ENCODE measurements at places on chromosomes 7 and 10. TPM values are rescaled to one million over a fixed set of nuclear protein-coding genes. Genes with fewer than 3 reads are reported as not detected.

Gene TRPV5
- 1.5 TPM for polyA plus RNA-seq

Gene SAMD8
- polyA plus RNA-seq = 14.5 TPM

- no peak for DNase-seq
Observed at GRCh38 chr10:46231087-46231486, 55.7 kb upstream of the ANTXRL start.

Gene SPDYE2
- 4.5 TPM for polyA plus RNA-seq

- DNase-seq = no peak
Observed at GRCh38 chr10:125034675-125035074, 92.8 kb downstream of the ZRANB1 start.

DNA sequence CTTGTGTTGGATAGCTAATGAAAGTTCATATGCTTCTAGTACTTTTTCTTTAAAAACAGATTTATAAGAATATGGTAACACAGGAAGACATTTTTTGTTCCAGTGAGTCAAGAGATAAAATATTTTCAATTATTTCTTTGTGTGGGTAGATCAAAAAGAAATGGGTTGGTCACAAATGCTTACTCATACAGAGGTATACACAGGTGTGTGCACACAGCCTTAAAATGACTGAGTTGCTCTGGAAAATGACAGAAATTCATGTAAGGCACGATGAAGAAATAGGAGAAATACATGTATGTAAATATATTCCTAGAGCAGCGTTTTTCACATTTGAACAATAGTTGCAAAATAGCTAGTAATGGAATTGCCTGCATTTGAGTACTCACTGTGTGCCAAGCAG is 66.0 kb downstream of the ST7 start:
- no peak for DNase-seq

Gene SKIDA1
- polyA plus RNA-seq = 13.0 TPM

DNA sequence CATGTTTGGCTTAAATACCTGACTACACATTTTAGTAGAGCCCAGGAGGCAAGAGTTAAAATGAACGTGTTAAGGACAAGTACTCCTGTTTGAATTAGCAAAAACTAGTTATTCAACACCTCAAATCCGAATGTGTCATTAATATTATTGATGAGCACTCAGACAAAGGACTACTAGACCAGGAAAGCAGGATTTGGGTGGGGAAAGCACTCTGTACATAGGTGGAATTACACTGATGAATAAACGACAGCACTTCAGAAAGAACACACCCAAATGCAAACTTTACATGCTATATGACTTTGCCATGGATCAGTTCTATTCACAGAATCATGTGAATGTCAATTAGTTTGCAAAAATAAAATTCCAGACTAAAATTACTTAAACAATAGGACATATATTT is 95.1 kb upstream of the CAV2 start:
- DNase-seq = no peak

DNA sequence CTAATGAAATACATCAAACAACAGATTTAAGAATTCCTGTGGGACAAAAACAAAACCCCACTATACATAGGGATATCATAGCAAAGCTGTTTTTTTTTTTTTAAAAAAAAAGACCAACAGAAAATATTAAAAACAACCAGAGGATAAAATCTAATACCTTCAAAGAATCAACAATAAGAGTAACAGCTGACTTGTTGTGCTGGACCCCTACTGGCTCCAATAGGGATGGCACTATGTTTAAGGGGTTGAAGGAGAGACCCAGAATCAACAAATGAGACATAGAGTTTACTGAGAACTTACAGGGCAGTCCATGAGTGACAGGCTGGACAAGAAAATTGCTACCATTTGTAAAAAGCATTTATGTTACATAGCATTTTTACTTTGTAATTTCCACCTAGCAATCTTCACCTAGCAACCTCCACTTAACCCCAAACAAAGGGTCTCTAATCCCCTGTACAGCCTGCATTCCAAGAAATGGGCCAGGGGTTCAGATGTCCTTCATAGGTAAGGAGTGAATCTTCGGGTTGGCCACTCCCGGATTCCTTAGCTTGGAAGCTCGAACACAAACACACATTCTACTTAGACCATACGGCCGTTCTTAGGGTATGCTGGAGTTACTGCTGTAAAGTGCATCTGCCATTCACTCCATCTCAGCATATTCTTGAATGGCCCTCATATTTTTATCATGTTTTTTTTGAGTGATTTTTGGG is 25.8 kb downstream of the ASZ1 start:
- no peak for DNase-seq

GRCh38 chr10:5564537-5565204 is 39.9 kb downstream of the CALML3 start:
- no peak for DNase-seq

DNA sequence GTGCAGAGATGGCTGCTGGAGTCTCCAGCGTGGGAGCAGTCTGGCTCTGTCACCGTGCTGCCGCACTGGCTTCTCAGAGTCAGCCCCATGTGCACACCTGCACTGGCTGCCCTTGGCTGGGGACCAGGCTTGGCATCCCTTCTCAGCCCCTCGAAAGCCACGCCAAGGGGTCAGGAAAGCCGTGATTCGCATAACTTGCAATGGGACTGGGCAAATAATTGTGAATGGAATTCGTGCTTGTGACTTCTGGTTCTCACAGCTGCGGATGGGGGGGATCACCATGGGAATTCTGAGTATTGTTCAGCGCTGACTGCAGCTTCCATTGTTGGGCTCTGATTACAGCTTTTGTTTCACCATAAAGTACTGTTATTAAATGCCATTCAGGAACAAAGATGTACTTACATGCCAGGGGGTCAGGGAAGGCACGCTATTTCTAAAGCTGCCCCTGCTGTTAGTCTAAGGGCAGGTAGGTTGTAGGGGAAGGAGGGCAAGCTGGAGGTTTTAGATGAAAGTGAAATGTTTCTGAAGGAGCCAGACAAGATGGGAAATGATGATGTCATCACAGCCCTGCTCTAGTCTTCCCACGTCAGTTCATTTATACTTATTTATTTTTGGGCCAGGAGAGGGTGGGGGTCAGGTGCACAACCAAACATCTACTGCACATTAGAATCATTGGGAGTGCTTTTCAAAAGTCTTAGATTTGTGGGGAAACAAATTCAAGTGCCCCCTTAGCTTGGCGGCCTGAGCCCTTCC is 5.8 kb upstream of the PLEKHA1 start:
- DNase-seq = no peak

Gene MALRD1
- polyA plus RNA-seq = 3.7 TPM

- DNase-seq = no peak
Observed at GRCh38 chr7:116089293-116089692, 58.7 kb upstream of the TFEC start.

GRCh38 chr7:107613948-107614347 is 33.9 kb downstream of the BCAP29 start:
- DNase-seq = no peak

- no peak for DNase-seq
Observed at GRCh38 chr10:79320820-79321493, 26.3 kb upstream of the PPIF start.

DNA sequence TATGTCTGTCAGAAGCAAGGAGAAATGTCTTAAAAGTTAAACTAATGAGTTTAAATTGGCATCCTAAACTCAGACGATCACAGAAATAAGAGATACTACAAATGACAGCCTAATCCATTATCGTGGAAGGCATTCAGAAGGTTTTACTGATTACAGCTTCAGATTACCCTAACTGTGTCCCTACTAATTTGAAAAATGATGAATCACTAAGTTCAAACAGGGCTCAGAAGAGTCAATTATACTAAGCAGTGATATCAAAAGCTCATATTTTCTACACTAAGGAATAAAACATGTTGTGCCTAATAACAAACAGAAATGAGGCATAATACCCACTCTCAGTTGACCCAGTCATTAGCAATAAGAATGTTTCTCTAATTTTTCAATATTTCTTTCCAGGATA is 152.0 kb upstream of the NRBF2 start:
- DNase-seq = no peak

Gene ENTPD1
- 18.1 TPM for polyA plus RNA-seq

DNA sequence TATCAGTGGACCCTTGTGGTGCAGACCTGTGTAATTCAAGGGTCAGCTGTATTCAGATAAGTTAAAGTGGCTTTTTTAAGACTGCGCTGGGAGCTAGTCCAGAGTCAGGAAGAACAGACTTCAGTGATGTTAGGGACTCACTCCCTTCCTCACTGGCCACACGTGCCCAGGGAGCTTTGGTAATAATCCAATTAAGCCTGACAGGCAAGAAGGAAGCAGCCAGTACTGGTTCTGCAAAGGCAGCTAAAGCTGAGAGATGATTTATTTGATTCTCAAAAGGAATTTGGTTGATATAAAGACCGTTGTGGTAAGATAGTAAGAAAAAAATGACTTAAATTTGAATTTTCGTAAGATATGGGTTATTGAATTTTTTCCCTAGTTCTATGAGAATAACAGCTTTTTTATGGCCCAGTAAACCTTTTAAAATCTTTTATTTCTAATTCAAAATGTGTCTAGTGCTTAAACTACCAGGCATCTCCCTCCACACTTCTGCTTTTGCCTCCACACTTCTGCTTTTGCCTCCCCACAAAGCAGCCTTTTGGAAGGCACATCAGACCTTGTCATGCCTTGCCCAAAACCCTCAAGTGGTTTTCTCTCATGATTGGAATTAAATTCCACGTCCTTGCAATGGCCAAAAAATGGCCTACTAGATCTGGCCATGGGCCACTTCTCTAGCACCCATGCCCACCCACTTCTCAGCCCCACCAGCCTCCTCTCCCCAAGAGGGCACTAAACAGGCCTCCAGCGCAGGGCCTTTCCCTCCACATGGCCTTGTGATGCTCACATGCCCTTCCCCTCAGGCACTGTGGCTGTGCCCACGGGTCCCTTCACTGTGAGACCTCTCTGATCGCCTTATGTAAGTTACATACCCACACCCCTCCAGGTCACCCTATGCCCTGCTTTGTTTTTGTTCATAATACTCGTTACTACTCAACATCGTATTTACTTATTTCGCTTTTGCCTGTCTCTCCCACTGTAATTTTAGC is 92.5 kb downstream of the POU6F2 start:
- no peak for DNase-seq

Gene ALOX5
- 3.0 TPM for polyA plus RNA-seq

Gene KCNIP2
- polyA plus RNA-seq = 4.2 TPM

Gene CHCHD1
- 47.2 TPM for polyA plus RNA-seq

DNA sequence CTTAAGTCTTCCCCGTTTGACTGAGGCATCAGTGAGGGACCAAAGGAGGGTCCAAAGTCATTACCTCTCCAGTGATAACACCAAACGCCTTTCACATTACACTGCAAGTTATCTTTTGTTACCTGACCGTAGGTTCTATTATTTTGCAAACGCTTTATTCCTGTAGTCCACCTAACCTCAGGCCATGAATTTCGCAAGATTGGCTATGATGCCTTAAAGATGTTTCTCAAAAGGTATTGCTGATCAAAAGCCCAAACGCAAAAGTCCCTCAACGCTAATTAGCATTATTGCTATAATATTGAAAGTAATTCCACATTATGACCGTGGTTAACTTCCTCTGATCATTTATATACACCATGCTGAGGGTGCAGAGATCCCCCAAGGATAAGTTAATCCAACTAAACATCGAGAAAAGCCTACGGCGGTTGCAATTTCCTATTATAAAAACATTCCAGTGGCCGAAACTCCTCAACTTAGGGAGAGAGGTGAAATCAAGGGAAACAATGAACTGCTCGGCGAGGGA is 649 bp downstream of the DNA2 start:
- DNase-seq = no peak

GRCh38 chr7:11239316-11239715 is 265.6 kb downstream of the PHF14 start:
- DNase-seq = no peak

Gene CH25H
- polyA plus RNA-seq = 0.23 TPM

DNA sequence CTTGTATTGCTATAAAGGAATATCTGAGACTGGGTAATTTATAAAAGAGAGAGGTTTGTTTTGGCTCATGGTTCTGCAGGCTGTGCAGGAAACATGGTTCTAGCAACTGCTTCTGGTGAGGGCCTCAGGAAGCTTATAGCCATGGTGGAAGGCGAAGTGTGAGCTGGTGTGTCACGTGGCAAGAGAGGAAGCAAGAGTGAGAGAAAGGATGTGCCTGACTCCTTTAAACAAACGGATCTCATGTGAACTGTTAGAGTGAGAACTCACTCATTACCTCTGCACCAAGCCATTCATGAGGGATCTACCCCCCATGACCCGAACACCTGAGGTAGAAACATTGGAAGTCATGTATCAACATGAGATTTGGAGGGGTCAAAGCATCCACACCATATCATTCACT is 7.7 kb upstream of the ITPRIP start:
- DNase-seq = no peak

Gene SFMBT2
- polyA plus RNA-seq = 7.0 TPM

DNA sequence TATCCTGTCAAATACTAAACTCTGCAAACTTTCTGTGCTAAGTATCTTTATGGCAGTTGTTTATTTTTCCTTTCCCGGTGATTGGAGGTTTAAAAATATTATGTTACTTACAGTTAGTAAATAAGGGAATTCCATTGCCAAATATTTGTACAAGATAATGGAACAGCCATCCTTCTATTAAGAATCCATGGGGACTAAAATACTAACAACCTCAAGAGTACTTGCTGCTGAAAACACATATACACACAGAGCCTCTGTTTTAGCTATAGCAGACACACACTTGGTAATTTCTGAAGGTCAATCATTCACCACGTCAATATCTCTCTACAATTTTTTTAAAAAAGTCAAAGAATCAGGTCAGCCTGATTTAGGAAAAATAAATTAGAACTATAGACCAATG is 32.4 kb downstream of the TSPAN12 start:
- no peak for DNase-seq

- DNase-seq = peak; percentile 76
Observed at GRCh38 chr10:124032971-124033886, 60.2 kb downstream of the CHST15 start.

DNA sequence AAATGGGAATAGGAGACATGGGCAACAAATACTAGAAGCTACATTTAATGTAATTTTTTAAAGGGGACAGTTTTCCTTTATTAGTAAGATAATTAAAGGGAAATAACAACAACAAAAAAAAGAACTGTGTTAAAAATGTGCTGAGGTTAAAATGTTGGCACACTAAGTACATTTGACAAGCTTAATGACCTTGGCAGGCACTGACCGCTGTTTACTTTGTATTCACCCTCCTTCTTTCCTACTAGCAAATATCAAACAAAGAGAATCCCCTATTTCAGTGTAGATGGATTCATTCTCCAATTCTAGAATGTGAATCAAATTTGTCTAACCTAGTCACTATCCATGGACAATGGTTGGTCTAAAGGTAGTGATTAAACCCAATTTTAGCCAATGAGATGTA is 77.5 kb upstream of the TOMM7 start:
- DNase-seq = no peak

- DNase-seq = no peak
Observed at GRCh38 chr10:75978213-75978612, 546.8 kb downstream of the LRMDA start.

Gene STX1A
- polyA plus RNA-seq = 11.0 TPM

GRCh38 chr10:5841965-5842364 is 28.7 kb upstream of the GDI2 start:
- DNase-seq = no peak

GRCh38 chr10:69415049-69415448 is 1.7 kb downstream of the TACR2 start:
- no peak for DNase-seq

- DNase-seq = no peak
Observed at GRCh38 chr7:39624442-39624807, 1.1 kb downstream of the RALA start.

GRCh38 chr10:125762692-125763648 is 12.7 kb downstream of the MMP21 start:
- no peak for DNase-seq

Gene CDNF
- polyA plus RNA-seq = 2.0 TPM
